Activated B cell treated with CpG ODN at 0.5 μM for 24 hours (primary cell): ENCODE measurements at places on chromosomes 1 and 21. TPM values are rescaled to one million over a fixed set of nuclear protein-coding genes. Genes with fewer than 3 reads are reported as not detected.
A peak's percentile ranks its signal among the peaks of the same experiment; 100 is the strongest.

- H3K27ac ChIP-seq: no peak overlapping the region
- peaks cover 2% of the 10 kb centered on the region for H3K27me3 ChIP-seq
- H3K4me3 ChIP-seq: no peak overlapping the region
- no peaks in the 10 kb centered on the region for H3K36me3 ChIP-seq
Measured at GRCh38 chr1:151504252-151504651, 6.9 kb upstream of the CGN start.

GRCh38 chr1:26059906-26060305, 7.5 kb downstream of the TRIM63 start:
- DNase-seq: no peak
- no peaks in the 10 kb centered on the region for H3K4me1 ChIP-seq
- no peak overlapping the region for H3K4me3 ChIP-seq
- H3K27ac ChIP-seq: no peak overlapping the region
- H3K27me3 ChIP-seq: peaks cover 29% of the 10 kb centered on the region
- no peaks in the 10 kb centered on the region for H3K36me3 ChIP-seq

Gene IFNLR1
- 38.6 and 39.2 TPM in 2 replicates for total RNA-seq

DNA sequence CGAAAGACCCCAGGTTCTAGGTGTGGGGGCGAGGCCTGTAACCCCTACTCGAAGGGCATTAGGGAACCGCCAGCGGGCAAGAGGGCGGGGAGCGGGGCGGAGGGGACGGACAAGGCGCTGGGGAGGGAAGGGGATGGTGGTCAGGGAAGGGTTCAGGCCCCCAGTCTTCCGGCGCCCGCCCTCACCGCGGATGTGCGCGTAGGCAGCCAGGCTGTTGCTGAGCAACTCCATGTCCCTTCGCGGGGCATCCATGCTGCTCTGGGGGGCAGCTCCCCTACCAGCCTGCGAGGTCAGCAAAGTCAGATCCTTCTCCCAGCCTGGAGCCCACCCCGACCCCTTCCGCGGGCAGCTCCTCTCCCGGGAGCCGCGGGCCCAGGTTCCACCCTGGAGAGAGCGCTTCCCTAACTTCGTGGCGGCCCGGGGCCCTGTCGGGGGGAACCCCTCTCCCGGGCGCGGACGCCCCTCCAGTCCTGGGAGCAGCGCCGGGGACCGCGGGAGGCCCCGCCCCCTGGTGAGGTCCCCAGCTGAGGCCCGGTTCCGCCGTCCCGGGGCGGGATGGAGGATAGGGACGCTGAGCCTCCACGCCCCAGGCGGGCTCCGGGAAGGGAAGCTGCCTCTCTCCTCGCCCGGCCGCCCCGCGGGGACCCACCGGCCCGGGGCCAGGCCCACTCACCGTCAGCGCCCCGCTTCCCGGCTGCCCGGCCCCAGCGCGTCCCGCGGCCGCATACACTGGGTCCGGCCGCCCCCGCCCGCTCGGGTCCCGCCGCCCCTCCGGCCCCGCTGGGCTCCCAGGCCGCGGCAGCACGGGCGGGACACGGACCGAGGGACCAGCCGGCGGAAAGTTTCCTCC, 434 bp downstream of the EVA1B start:
- peak; percentile 40 for DNase-seq
- peaks cover 18% of the 10 kb centered on the region for H3K27me3 ChIP-seq
- peaks cover 32% of the 10 kb centered on the region for H3K4me1 ChIP-seq
- H3K36me3 ChIP-seq: no peaks in the 10 kb centered on the region
- H3K4me3 ChIP-seq: peak overlapping the region; percentile 73

DNA sequence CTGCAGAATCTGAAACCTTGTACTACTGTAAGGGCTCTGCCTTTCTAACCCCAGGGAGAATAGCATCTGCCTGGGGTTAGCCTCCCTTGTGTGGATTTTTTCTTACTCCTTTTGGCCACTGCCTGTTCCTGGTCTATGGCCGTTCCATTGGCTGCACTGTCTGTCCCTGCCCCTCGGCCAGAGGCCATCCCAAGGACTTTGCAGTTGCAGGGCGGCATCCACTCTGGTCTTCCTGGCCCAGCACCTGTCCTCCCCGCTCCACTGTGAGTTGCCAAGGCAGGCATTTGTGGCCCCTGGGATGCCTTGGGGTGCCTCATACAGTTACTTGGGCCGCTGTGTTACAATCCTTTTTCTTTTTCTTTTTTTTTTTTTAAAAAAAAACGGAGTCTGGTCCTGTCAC, 45.8 kb downstream of the PDE9A start:
- H3K4me3 ChIP-seq: no peak overlapping the region
- H3K4me1 ChIP-seq: no peaks in the 10 kb centered on the region
- no peak for DNase-seq

DNA sequence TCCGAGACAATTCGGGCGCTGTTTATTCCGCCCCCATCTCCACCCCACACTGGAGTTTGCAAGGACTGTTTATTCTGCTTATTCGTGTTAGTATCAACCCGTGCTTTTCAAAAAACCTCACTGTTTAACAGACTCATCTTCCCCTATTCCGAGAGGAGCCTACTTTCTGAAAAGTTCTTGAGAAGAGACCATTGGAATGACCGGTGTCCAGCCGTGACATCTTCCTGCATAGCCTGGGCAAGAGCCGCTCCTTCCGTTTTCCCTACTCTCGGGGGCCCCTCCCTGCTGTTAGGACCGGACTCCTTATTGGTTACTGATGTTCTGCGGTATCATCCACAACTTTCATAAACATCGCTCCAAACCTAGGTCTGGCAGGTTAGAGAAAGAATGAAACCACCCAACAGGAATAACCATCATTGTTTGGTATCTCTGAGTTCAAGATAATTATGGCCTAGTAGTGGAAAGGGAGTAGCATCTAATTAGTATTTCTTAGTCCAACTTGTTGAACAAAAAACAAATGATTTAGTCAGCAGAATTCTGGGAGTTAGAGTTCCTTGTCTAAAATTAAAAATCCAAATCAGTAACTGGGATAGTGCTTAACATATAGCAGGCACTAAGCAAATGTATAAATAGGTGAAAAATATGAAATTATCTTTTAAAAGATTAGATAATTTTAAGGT, 837 bp downstream of the STXBP3 start:
- peaks cover 17% of the 10 kb centered on the region for H3K36me3 ChIP-seq
- peak overlapping the region; percentile 94 for H3K27ac ChIP-seq
- peak; percentile 21 for DNase-seq
- H3K4me3 ChIP-seq: peak overlapping the region; percentile 99
- H3K4me1 ChIP-seq: peaks cover 28% of the 10 kb centered on the region

DNA sequence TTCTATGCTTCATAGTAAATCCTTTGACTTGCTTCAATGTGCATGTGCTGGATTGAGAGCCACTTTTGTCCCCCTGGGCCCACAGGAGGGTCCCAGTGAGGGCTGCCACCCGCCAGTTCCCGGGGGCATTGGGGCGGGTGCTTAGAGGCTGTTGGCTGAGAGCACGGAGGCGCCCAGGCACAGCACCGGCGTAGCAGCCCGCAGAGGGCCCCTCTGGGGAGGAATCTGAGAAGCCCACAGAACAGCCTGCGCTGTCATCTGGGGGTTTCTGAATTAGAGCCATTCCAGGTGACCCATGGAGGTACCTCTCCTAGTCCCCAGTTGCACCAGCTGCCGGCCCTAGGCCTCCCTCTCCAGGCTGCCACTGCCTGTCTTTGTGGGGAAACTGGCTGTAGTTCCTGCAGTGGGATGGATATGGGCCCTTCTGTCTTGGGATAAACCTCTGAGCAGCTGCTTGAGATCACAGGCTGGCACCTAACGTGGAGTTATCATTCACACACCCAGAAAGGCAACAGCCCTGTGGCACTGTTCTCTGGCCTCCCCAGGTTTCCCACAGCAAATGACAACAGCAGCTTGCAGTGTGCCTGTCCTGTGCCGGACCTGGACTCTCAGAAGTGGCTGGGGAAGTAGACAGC, 39.5 kb downstream of the TMEM51 start:
- no peak for DNase-seq
- H3K4me3 ChIP-seq: no peak overlapping the region
- no peak overlapping the region for H3K27ac ChIP-seq
- H3K36me3 ChIP-seq: no peaks in the 10 kb centered on the region
- H3K4me1 ChIP-seq: no peaks in the 10 kb centered on the region

Gene SPRR3
- not detected in 2 replicates for total RNA-seq

DNA sequence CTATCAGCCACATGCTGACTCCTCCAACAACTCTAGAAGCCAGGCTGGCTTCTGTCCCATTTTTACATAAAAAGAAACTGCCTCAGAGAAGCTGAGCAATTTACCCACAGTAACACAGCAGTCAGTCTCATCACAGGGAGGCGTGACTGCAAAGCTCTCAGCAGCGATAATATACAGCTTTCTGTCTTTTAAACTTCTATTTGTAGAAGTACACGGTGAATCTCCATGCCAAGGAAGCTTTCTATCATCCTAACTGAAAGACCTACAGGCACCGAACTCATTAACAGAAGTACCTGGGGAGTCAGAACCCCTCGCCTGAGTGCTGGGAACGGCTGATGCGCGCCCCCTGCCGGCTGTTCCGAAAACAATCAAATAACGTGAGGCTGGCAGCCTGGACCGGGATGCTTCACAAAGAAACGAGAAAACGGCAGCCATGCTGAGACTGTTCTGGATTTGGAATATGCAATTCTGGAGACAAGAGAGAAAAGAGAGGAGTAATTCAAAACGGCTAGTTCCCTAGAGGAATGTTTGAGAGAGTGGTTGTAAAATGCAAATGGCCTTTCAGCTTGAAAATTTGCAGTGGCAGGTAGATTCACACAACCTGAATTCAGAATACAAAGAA, 43.5 kb upstream of the RAB4A start:
- peaks cover 8% of the 10 kb centered on the region for H3K4me1 ChIP-seq
- no peak overlapping the region for H3K4me3 ChIP-seq
- no peaks in the 10 kb centered on the region for H3K36me3 ChIP-seq

Gene ARID4B
- 62.2 and 78.5 TPM in 2 replicates for total RNA-seq

Gene MAPKAPK2
- total RNA-seq: 71.2 and 72.1 TPM in 2 replicates

Gene TRABD2B
- not detected in 2 replicates for total RNA-seq

Gene LCK
- 16.6 and 16.8 TPM in 2 replicates for total RNA-seq

- no peaks in the 10 kb centered on the region for H3K36me3 ChIP-seq
- no peaks in the 10 kb centered on the region for H3K27me3 ChIP-seq
- DNase-seq: no peak
- no peaks in the 10 kb centered on the region for H3K4me1 ChIP-seq
Measured at GRCh38 chr21:39707316-39707715, 37.7 kb upstream of the IGSF5 start.

Gene AMIGO1
- total RNA-seq: 0.42 and 0.53 TPM in 2 replicates

Gene BMP8A
- 0.20 TPM in 1 of 2 replicates, not detected in the other for total RNA-seq

Gene MX2
- total RNA-seq: 32.6 and 34.4 TPM in 2 replicates

- H3K4me3 ChIP-seq: peak overlapping the region; percentile 37
- H3K27me3 ChIP-seq: peaks cover 30% of the 10 kb centered on the region
- H3K27ac ChIP-seq: no peak overlapping the region
- no peaks in the 10 kb centered on the region for H3K36me3 ChIP-seq
Measured at GRCh38 chr1:50332941-50333594, 90.2 kb downstream of the DMRTA2 start.

- no peak overlapping the region for H3K27ac ChIP-seq
- no peaks in the 10 kb centered on the region for H3K36me3 ChIP-seq
- H3K4me1 ChIP-seq: no peaks in the 10 kb centered on the region
- peaks cover 18% of the 10 kb centered on the region for H3K27me3 ChIP-seq
- DNase-seq: no peak
Measured at GRCh38 chr1:243926803-243927245, 76.8 kb upstream of the AKT3 start.

DNA sequence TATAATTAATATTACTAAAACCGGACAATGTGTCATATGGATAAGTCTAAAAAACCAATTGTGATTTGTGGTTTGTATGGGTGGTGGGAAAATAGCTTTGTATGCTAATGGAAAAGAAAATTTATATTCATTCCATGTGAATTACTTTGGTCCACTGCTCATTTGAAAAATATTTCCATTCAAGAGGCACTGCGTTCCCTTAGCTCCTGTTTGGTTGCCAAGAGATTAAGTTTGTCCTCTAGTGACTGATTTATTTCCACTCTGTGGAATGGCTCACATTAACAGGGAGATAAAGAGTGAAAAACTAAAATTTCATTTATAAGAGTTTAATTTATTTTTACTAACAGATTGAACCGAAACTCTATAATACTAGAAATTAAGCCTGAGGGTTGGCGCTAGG, 744.1 kb upstream of the CHRM3 start:
- no peak for DNase-seq
- H3K4me1 ChIP-seq: no peaks in the 10 kb centered on the region
- H3K4me3 ChIP-seq: no peak overlapping the region
- H3K27ac ChIP-seq: no peak overlapping the region
- no peaks in the 10 kb centered on the region for H3K27me3 ChIP-seq

GRCh38 chr1:206556750-206557635, 49.7 kb downstream of the RASSF5 start:
- peak overlapping the region; percentile 96 for H3K27ac ChIP-seq
- no peaks in the 10 kb centered on the region for H3K27me3 ChIP-seq
- peak overlapping the region; percentile 96 for H3K4me3 ChIP-seq
- peaks cover 37% of the 10 kb centered on the region for H3K36me3 ChIP-seq

- no peaks in the 10 kb centered on the region for H3K27me3 ChIP-seq
- DNase-seq: peak; percentile 9
- peaks cover 50% of the 10 kb centered on the region for H3K36me3 ChIP-seq
Measured at GRCh38 chr21:45277101-45278045, 10.3 kb downstream of the POFUT2 start.

DNA sequence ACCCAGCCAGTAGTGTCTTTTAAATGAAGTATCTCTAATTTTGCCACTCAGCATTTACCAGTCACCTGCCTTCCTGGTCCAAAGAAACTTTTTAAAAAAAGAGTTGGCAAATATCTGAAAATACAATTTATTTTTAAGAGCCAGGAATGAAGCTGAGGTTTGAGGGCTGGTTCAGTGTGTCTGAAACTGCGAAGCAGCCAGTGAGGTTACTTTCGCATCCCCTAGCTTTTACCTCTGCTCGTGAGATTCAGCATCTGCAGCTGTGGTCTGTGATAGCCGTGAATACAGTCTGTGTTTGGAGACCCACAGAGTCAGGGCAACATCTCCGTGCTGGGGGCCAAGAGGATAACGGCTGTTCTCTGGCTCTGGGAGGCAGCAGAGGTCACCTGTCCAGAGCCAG, 21.3 kb upstream of the KCNAB2 start:
- H3K27me3 ChIP-seq: no peaks in the 10 kb centered on the region
- no peak for DNase-seq
- peaks cover 52% of the 10 kb centered on the region for H3K4me1 ChIP-seq
- no peak overlapping the region for H3K4me3 ChIP-seq
- peaks cover 8% of the 10 kb centered on the region for H3K36me3 ChIP-seq

DNA sequence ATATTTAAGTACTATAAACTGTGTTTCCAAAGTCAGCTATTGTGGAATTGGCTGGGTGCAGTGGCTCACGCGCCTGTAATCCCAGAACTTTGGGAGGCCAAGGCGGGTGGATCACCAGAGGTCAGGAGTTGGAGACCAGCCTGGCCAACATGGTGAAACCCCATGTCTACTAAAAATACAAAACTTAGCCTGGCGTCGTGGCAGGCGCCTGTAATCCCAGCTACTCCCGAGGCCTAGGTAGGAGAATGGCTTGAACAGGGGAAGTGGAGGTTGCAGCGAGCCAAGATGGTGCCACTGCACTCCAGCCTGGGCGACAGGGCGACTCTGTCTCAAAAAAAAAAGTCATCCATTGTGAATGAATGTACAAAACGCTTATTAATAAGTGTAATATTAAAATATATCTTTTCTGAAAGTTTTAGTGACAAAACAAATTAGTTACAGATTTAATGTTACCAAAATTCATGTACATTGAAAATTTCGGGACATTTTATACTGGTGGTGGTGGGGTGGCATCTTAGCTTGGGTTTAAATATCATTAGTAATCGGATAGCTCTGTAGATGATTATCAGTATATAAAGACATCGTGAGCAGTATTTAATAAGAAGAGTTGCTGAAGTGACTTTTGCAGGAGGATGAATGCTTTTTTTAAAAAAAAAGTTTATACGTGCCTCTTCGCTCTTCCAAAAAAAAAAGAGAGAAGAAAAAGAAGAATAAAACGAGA, 503 bp upstream of the SRSF11 start:
- H3K4me1 ChIP-seq: peaks cover 44% of the 10 kb centered on the region
- DNase-seq: no peak
- peak overlapping the region; percentile 93 for H3K27ac ChIP-seq
- H3K4me3 ChIP-seq: peak overlapping the region; percentile 91
- H3K27me3 ChIP-seq: no peaks in the 10 kb centered on the region
- H3K36me3 ChIP-seq: peaks cover 41% of the 10 kb centered on the region

Gene OR2T29
- total RNA-seq: 2.0 and 2.1 TPM in 2 replicates
